ENCODE measurements at places on chromosomes 1 and 21. TPM values are rescaled to one million over a fixed set of nuclear protein-coding genes. Genes with fewer than 3 reads are reported as not detected.
A peak's percentile ranks its signal among the peaks of the same experiment; 100 is the strongest.

Gene IL20
- not detected for total RNA-seq

Gene LCE1D
- total RNA-seq = not detected

Gene SMYD3
- total RNA-seq = 22.8 TPM

Gene NBPF3
- total RNA-seq = 31.0 TPM

Gene ATXN7L2
- 6.8 TPM for total RNA-seq

Gene CRYBG2
- total RNA-seq = not detected

- H3K27me3 ChIP-seq = peaks cover 4% of the 10 kb centered on the region
- no peaks in the 10 kb centered on the region for H3K4me1 ChIP-seq
- no peak overlapping the region for H3K4me3 ChIP-seq
- H3K27ac ChIP-seq = no peak overlapping the region
Measured at GRCh38 chr1:107019166-107019565, 37.3 kb upstream of the PRMT6 start.

DNA sequence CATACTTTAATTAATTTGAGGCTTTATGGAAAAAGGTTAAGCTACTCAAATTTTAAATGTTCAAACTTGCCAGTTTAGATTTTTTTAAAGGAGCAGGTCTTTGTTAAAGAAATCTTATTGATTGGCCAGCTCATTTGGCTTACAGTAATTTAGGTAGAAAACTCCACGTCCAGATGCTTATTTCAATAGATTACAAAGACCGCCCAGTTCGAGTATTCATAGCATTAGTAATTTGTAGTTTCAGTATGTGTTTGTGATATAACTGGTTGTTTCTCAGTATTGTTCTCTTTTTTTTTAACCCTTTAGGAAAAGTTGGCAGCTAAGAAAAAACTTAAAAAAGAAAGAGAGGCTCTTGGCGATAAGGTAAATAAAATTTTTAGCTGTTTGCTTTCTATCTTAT is 1.6 kb downstream of the RPF1 start:
- H3K4me1 ChIP-seq = peaks cover 19% of the 10 kb centered on the region
- H3K27me3 ChIP-seq = peaks cover 20% of the 10 kb centered on the region
- peak overlapping the region; percentile 11 for H3K4me3 ChIP-seq
- H3K36me3 ChIP-seq = peaks cover 32% of the 10 kb centered on the region
- no peak overlapping the region for H3K27ac ChIP-seq

- no peaks in the 10 kb centered on the region for H3K36me3 ChIP-seq
- no peak overlapping the region for H3K4me3 ChIP-seq
- H3K27ac ChIP-seq = peak overlapping the region; percentile 84
- H3K4me1 ChIP-seq = peaks cover 66% of the 10 kb centered on the region
Measured at GRCh38 chr1:225772323-225772768, 5.3 kb upstream of the SRP9 start.

DNA sequence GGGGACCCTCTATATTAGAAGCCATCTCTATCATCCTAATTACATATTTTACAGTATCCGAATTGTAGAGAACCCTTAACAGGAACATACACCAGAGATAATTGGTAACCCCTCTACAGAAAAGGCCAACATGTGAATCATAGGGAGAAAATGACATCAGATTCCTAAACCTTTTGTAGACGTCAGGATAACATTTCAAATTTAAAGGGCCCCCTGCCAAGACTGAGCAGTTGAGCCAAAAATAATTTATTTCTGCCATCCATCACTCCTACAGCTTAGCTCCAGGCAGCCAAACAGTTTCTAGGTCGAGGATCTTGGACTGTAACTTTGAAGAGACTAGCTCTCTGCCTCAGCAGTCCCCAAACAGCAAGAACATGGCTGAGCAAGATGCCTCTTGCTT is 21.2 kb downstream of the ZNF697 start:
- peak overlapping the region; percentile 39 for H3K27ac ChIP-seq
- H3K27me3 ChIP-seq = no peaks in the 10 kb centered on the region
- no peak for DNase-seq
- H3K4me3 ChIP-seq = no peak overlapping the region
- H3K4me1 ChIP-seq = peaks cover 28% of the 10 kb centered on the region
- peaks cover 25% of the 10 kb centered on the region for H3K36me3 ChIP-seq

DNA sequence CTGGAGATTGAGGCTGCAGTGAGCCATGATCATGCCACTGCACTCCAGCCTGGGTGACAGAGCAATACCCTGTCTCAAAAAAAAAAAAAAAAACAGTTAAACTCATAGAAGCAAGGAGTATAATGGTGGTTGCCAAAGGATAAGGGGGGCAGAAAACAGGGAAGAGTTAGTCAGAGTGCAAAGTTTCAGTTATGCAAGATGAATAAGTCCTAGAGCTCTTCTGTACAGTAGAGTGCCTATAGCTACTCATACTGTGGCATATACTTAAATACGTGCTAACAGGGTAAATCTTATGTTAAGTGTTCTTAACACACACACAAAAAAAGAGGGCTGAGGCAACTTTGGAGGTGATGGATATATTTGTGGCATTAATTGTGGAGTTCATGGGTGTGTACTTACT is 75.6 kb upstream of the COA6 start:
- DNase-seq = no peak
- H3K27me3 ChIP-seq = no peaks in the 10 kb centered on the region
- no peak overlapping the region for H3K4me3 ChIP-seq
- H3K36me3 ChIP-seq = no peaks in the 10 kb centered on the region
- no peaks in the 10 kb centered on the region for H3K4me1 ChIP-seq
- H3K27ac ChIP-seq = no peak overlapping the region

GRCh38 chr1:36122062-36123030 is 2.7 kb downstream of the COL8A2 start:
- H3K36me3 ChIP-seq = no peaks in the 10 kb centered on the region
- no peak overlapping the region for H3K27ac ChIP-seq
- H3K27me3 ChIP-seq = peaks cover 4% of the 10 kb centered on the region
- no peak for DNase-seq
- H3K4me3 ChIP-seq = no peak overlapping the region

DNA sequence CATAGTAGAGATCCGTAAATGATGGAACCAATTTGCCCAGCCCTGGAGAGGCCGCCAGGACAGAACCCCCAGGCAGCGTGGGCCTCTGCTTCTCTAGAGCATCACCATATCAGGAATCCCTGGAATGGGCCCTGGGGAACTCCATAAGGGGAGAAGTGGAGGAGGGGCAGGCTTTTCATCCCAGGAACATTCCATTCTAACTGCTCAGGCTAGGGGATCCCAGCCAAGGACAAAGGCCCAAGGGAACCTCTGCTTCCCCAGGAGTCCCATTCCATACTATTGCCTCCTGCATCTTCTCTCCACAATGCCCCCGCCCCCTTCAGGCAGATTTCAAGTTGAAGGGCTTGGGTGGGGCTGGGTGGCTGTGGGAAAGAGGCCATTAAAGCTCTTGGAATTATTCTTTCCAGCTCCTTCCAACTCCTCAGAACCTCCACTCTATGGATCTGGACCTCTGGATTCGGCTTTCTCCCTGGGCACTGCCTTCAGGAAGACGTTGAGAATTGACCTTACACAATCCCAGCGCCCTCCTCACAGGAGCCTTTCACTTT is 6.0 kb downstream of the TRNP1 start:
- peak overlapping the region; percentile 95 for H3K27ac ChIP-seq
- H3K4me3 ChIP-seq = peak overlapping the region; percentile 51
- H3K27me3 ChIP-seq = no peaks in the 10 kb centered on the region
- no peaks in the 10 kb centered on the region for H3K36me3 ChIP-seq
- peak; percentile 93 for DNase-seq

- no peaks in the 10 kb centered on the region for H3K27me3 ChIP-seq
- H3K36me3 ChIP-seq = no peaks in the 10 kb centered on the region
- H3K4me3 ChIP-seq = no peak overlapping the region
- H3K4me1 ChIP-seq = peaks cover 5% of the 10 kb centered on the region
- DNase-seq = no peak
Measured at GRCh38 chr1:37453647-37454046, 20.7 kb upstream of the ZC3H12A start.

- no peak for DNase-seq
- no peak overlapping the region for H3K27ac ChIP-seq
- H3K27me3 ChIP-seq = no peaks in the 10 kb centered on the region
- no peak overlapping the region for H3K4me3 ChIP-seq
- no peaks in the 10 kb centered on the region for H3K36me3 ChIP-seq
Measured at GRCh38 chr1:79457562-79458224, 451.2 kb upstream of the ADGRL4 start.

DNA sequence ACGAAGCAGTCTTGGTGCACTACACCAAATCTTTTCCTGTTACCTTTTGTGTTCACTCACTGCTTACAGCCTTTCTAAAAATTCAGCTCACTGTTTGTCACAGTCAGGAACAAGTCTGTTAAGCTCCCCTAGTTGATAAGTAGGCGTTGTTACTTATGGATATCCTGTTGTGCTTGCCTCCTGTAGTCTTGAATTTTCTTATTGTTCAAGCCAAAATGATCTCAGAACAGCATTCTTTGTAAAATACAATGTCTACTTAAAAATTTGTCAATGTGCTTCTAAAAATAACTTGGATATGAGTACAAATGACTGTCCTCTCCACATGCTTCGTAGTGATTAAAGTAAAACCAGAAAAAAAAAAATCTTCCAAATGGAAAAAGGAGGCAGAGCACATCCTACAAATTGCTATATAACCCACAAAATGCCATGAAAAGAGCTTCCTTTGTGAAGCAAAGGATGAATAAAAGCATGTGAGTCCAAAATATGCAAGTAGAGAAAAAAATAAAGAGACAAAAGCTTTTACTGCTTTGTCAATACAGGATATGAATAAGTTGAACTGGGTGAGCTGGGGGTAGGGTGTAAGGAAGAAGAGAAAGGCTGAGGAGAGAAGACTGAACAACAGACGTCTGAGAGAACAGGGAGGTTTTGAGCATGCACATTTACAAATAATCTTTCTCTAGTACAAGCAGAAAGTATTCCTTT is 228.9 kb upstream of the ADGRL4 start:
- peak overlapping the region; percentile 63 for H3K27ac ChIP-seq
- H3K4me3 ChIP-seq = no peak overlapping the region
- H3K36me3 ChIP-seq = no peaks in the 10 kb centered on the region
- peaks cover 19% of the 10 kb centered on the region for H3K4me1 ChIP-seq
- H3K27me3 ChIP-seq = no peaks in the 10 kb centered on the region
- no peak for DNase-seq
